Panc1 (cell line): ENCODE measurements at places on chromosomes 12 and 14.

DNA sequence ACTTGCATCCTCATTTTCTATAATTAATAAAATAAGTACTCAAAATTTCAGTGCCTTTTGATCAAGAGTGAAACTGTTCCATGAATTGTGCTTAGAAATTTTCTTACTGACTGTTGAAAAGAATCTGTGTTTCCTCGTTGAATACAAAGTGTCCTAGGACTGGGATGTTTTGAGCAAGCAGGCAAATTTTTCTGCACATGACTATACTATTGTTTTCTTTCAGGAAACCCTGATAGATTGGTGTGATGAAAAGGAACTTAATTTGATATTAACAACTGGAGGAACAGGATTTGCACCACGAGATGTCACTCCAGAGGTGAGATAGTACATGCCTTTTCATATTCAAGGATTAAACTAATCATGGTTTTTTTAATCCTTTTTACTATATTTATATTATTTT, 316.3 kb downstream of the GPHN start:
- H3K4me3 ChIP-seq: no peak overlapping the region
- DNase-seq: no peak
- no peak overlapping the region for H3K27ac ChIP-seq
- no peaks in the 10 kb centered on the region for H3K4me1 ChIP-seq
- no peaks in the 10 kb centered on the region; the same call in 1 of the 2 replicates for H3K36me3 ChIP-seq

DNA sequence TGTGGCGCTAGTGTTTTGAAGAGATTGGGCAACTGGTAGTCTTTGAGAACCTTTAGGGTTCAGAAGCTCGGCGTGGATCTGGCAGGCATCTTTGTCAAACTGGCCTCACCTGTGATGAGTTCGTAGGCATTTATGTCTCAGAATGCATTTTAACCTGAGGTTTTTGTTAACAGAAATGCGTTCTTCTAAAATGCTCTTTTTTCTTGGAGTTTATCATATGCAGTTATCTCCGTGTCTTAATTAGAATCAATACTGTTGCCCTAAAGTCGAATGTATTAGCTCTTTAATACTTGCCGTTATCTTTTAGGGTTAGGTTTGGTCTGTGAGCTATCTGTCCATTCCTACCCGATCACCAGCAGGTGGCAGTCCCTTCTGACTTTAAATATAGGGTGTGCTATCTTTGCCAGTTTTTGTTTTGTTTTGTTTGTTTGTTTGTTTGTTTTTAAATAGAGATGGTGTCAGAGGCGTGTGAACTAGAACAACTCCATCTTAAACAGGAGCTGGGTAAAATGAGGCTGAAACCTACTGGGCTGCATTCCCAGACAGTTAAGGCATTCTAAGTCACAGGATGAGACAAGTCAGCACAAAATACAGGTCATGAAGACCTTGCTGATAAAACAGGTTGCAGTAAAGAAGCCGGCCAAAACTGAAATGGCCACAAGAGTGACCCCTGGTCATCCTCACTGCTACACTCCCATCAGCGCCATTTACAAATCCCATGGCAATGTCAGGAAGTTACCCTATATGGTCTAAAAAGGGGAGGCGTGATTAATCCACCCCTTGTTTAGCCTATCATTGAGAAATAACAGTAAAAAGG, 1.4 kb downstream of the ATF1 start:
- H3K27ac ChIP-seq: peak overlapping the region; percentile 86
- H3K27me3 ChIP-seq: no peaks in the 10 kb centered on the region
- peaks cover 25% of the 10 kb centered on the region for H3K4me1 ChIP-seq
- H3K4me3 ChIP-seq: peak overlapping the region; percentile 87
- peak; percentile 75 for DNase-seq

DNA sequence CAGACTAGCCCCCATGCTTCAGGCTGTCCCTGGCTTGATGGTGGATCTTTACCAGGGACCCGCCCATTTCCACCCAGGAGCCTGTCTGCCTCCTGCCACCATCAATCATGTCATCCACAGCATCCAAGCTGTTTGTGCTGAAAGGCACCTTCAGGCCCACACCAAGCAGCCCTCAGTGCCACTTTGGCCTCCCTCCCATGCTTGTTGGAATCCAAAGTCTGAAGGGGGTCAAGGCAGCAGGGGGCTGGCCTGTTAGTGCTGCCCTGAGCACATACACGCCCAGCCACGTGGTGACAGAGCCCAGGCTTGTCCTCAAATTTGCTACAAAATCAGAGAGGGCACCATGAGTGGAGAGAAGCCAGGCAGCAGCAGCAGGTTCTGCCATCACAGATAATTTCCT, 1146.8 kb downstream of the FSCB start:
- no peaks in the 10 kb centered on the region for H3K4me1 ChIP-seq
- no peaks in the 10 kb centered on the region for H3K27me3 ChIP-seq
- no peak overlapping the region for H3K27ac ChIP-seq
- DNase-seq: no peak
- no peak overlapping the region for H3K4me3 ChIP-seq
- no peaks in the 10 kb centered on the region for H3K36me3 ChIP-seq

- no peaks in the 10 kb centered on the region for H3K4me1 ChIP-seq
- H3K27ac ChIP-seq: no peak overlapping the region
- H3K4me3 ChIP-seq: no peak overlapping the region
- no peak for DNase-seq
- no peaks in the 10 kb centered on the region for H3K36me3 ChIP-seq
Observed at GRCh38 chr14:77892381-77892871, 92.5 kb downstream of the ADCK1 start.

DNA sequence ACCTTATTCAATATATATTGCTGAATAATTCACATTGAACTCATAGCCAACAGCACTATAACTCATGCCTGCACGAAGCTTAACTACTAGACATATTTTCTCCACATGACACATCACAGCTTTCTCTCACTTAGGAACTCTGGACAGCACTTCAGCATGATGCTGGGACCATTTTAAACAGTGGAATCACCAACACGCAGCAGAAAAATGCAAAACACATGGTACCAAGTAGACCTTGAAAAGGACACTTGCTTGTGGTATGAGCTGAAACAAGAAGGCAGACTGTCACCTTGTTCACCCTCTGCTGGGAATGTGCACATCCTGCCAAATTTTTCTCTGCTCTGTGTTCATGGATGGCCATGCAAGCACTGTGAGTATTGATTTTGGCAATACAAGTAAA, 34.8 kb upstream of the CD9 start:
- H3K4me1 ChIP-seq: peaks cover 6% of the 10 kb centered on the region
- no peaks in the 10 kb centered on the region for H3K27me3 ChIP-seq
- no peaks in the 10 kb centered on the region for H3K36me3 ChIP-seq
- H3K4me3 ChIP-seq: no peak overlapping the region
- no peak for DNase-seq

DNA sequence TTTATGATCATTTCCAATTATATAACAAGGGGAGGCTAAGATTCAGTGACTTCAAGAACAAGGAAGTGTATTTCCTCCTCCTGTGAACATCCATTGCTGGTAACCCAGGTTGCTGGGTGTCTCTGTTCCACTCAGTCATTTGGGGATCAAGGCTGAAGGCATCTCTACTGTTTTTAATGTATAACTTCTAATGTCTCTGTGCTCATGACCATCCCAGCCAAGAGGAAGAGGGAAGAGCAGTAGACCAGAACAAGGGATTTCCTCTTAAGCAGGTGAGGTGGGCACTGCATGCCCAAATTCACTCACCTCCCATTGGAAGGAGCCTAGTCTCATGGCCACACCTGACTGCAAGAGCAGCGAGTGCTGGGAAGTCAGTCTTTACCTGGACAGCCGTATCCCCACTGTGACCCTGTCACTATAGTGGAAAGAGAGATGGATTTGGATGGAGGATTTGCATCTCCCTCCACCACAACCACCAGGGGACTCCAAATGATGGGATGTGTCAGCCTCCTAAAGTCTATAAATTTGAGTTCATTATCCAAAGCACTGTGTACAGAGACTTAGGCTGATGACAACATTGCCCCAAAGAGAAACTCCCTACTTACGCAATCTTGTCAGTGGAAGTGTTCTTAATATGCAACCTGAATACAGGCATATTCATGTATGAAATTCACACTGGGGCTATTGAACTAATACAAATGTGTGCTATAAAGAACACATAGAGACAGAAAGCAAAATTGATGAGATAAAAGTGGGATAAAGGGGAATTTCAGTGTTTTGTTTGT, 368.7 kb downstream of the TMEM132D start:
- H3K27me3 ChIP-seq: no peaks in the 10 kb centered on the region
- DNase-seq: no peak
- H3K36me3 ChIP-seq: no peaks in the 10 kb centered on the region
- no peaks in the 10 kb centered on the region for H3K4me1 ChIP-seq
- no peak overlapping the region for H3K4me3 ChIP-seq

DNA sequence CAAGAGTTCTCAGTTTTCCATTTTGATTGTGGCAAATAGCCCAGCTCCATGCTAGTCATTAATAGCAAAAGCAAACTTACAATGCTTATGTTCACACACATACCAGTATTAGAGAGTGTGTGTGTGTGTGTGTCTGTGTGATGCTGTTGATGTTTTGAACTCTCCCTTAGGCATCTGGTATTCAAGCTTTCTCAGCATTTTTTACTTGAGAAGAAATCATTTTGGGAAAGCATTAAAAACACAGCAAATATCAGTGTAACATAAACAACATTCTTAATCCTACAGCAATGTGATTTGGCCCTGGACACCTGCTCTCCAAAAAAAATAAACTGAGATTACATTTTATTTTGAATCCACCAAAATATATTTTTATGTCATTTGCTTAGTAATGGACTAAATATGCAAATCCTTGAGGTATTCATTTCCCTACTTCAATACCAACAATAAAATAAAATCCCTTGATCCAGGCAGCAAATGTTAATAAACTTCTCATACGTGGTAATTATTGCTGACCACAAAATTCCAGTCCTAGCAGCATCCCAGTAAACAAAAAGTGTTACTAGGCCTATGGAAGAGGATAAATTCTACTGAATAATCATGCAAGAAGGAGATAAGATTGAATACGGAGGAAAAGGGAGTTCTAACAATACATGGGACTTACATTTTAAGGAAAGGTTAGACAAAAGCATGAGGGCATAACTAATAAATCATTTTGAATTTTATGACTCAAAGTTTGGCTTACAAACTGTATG, 249.5 kb upstream of the CLEC14A start:
- no peaks in the 10 kb centered on the region for H3K4me1 ChIP-seq
- no peak overlapping the region for H3K4me3 ChIP-seq
- DNase-seq: no peak
- no peak overlapping the region for H3K27ac ChIP-seq
- no peaks in the 10 kb centered on the region for H3K27me3 ChIP-seq

- no peaks in the 10 kb centered on the region for H3K36me3 ChIP-seq
- no peak for DNase-seq
- H3K4me1 ChIP-seq: peaks cover 53% of the 10 kb centered on the region
- H3K27me3 ChIP-seq: no peaks in the 10 kb centered on the region
- H3K4me3 ChIP-seq: no peak overlapping the region
- peak overlapping the region; percentile 99 for H3K27ac ChIP-seq
Observed at GRCh38 chr14:55446127-55446736, 5.8 kb upstream of the TBPL2 start.
